ENCODE measurements at places on chromosomes 5 and 9.

- no peak for DNase-seq
Observed at GRCh38 chr5:148343046-148343407, 7.7 kb downstream of the SPINK9 start.

DNA sequence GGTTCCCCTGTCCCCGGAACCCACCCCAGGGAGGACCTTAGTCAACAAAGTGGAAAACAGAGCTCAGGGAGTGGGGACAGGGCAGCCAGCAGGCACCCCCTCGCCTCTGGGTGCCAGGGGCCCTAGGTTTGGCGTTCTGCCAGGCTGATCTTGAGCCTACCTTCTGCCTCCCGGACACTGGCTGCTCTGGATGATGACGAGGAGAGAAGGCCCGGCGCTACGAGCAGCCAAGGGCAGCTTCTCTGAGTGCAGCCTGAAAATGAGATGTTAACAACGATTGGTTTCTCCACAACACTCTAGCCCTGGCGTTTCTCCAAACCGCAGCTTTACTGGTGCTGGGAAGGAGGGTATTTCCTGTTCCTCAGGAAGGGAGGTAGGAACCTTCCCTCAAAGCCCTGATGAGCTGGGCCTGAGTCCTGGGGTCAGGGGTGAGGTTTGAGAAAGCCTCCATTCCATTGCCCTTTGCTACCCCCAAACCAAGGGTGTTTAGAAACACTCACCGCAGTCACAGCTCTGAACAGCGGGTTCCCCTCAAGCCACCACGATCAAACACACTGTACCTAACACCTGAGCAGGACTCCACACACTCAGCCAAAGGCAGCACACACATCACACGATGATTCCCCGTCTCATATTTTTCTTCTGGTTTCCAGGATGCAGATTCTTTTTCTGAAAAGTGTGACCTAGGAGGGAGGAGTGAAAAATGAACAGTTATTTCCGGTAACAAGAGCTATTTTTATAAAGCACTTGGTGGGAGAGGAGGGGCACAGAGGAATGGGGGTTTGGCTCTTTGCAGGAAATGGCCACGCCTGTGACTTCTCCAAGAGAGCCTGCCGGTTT, at the start of gene STING1:
Gene STING1 (minus strand): TSS at position 709 of the 840 bp plus-strand sequence. CDS start 1,054 bp downstream, outside the sequence.
- DNase-seq, result peak; percentile 22

GRCh38 chr5:154509784-154510555, 31.9 kb upstream of the HAND1 start:
- no peak for DNase-seq

DNA sequence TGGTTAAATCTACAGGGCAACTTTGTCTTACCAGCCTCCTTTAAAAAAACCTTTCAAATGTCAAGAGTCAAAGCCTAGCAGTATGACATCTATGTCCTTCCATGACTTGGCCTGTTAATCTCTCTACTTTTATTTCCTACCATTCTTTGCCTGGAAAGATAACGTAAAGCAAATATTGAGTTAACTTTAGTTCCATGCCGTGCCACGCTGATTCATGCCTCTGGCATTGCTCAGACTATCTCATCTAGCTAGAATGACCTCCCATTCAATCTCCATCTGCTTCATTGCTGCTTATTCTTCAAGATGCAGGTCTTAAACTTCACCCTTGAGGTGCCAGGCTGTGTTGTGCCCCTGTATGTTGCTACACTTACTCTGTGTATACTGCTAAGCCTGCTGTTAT, 729.8 kb downstream of the EFNA5 start:
- no peak for DNase-seq
